Activated naive CD4-positive, alpha-beta T cell (primary cell): ENCODE measurements at places on chromosomes 12 and 14.

DNA sequence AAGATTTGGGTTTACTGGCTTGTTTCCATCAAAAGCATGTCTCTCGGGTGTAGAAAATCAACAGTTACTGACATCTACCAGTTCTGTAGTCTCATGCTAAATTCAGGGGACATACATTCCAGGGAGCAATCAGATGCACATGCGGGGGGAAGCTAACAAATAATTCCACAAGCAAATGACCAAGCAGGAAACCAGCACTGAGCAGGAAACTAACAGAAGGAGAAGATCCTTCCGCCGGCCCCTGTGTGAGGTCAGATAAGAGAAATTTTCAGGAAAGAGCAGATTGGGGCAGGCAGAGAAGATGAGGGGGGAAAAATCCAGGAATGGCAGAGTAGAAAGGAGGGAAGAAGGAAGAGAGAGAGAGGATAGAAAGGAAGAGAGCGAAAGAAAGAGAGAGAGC lies 127.6 kb upstream of the TMCC3 start:
- DNase-seq = no peak

GRCh38 chr14:31578266-31578665 lies 17.1 kb downstream of the NUBPL start:
- DNase-seq = no peak

- DNase-seq = no peak
These were observed 155.1 kb downstream of the BTG1 start for GRCh38 chr12:91990525-91990924.

DNA sequence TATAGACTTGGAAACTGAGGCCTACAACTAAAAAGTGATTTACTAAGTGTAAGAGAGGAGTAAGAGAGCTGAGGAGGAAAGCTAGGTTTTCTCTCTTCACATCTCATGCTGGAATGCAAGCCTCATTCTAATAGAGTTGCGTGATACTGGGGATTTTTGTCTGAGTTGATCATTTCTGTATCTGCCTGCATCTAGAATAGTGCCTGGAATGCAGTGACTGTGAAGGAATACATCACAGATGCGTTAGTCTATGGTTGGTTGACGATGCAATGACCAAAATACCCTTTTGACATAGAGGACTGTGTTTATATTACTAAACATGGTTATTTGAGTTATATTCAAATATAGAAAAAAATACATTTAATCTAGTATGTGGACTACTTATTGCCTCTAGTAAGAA lies 9.2 kb upstream of the TMEM117 start:
- DNase-seq = no peak

- no peak for DNase-seq
These were observed 23.9 kb upstream of the ATP2B1 start for GRCh38 chr12:89732522-89732921.

DNA sequence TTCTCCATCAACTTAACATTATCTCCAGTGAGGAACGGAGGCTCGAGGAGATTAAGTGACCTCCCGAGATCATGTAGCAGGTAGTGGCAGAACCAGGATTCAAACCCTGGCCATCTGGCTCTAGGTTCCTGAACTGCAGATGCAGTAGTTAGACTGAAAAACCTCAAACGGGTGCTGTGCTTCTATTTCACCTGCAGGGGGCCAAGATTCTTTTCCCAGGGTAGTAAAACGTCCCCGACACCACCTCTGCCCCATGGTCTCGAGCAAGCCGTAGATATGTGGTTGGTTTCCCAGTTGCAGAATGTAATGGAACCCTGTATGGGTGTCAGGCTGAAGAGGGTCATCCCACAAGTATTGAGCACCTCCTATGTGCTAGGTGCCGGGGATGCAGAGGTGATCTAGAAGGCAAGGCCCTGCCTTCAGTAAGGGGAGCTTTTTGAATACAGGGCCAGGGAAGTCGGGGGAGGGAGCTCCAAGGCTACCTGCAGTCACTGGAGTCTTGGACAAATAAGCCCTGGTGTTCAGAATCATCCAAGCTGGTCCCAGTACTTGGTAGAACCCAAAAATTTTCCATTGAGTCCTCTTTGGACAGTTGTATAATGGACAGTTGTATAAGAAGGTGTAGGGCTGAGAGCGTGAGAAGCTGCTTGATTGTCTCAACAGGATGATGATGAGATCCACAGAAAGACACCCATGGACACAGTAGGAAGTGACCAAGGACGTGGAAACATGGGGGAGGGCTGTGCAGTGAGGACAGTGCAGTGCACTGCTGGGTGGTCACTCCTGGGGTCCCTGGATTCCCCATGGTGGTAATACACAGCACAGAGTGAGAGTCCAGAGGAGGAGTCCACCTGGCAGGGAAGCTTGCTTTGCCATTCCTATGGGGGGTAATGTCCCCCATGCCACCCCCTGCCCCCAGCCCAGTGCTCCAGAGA lies 197.2 kb downstream of the CHST11 start:
- DNase-seq = no peak
